ENCODE measurements at places on chromosomes 4 and X. TPM values are rescaled to one million over a fixed set of nuclear protein-coding genes. Genes with fewer than 3 reads are reported as not detected.

DNA sequence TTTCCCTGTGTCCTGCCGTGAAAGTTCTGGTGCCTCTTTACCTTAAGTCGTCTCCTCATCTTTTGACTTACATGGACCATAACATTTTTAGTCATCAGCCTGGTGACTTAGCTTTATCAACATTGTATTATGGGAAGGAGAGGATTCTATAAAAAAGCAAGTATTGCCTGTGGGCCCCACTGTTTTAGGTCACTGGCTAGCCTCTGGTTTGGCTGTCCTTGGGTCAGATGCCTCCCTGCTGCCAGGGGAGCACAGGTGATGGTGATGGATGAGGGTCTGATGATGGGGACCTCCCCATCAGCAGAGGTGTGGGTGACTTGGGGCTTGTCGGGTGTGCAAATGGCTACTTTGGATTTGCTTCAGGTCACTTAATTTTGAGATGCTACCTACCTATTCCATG is 51.8 kb downstream of the FAM193A start:
- no peak for DNase-seq

DNA sequence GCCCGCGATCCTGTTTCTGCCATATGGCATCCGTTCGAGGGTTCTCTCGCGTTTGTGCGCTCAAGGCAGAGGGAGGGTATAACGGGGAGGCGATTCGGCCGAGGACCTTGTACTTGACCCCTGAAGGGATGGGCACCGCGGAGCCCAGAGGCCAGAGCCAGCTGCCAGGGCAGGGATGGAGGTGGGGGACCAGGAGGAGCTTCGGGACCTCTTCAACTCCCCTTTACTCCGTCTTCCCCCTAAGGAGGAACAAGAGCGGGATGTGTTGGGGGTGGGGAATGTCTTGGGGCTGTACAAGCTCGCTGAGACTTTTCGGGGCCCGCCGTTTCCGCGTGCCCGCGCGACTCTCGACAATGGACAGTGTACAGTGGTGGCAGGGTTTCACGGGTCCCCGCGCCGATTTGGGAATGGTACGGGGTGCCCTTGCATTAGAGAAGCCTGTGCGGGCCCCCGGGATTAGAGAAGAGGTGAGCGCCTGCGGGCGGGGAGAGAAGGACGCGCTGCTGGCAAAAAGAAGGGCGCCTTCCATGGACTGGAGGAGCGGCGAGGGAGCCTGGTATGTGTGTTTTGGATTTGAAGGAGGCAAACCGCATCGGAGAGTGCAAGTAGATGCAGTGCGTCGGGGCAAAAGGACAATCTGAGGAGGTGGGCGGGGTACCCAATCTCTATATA is 760 bp downstream of the UGT8 start:
- DNase-seq = no peak

ESX1 gene
- not detected for polyA plus RNA-seq

DNA sequence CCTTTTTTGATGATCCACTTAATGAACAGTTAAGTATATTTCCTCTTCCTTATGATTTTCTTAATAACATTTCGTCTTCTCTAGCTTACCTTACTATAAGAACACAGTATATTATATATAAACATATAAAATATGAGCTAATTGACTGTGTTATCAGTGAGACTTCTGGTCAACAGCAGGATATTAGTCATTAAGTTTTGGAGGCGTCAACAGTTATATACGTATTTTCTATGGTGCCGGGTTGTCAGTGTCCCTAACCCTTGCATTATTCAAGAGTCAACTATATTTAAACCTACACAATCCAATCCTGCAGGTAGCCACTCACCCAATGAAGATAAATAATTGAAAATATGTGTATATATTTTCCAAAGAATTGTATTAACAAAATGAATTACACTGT is 88.0 kb downstream of the NR3C2 start:
- DNase-seq = no peak

PPP2R2C gene
- 0.65 TPM for polyA plus RNA-seq

- DNase-seq = no peak
Measured at GRCh38 chr4:81508411-81509185, 36.9 kb upstream of the RASGEF1B start.

DNA sequence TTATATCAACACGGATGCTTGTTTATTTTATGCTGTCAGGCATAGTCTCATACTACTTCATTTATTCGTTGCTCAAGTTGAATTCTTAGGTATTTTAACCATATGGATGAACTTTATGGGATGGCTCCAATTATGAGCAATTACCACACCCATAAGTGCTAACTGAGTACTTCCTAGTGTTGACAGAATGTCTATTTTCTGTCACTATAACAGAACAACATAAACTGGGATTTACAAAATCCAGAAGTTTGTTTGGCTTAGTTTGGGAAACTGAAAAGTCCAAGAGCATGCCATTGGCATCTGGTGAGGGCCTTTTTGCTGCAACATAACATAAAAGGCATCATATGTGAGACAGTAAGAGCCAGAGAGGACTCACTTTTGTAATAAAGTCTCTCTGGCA is 21.0 kb downstream of the SULT1E1 start:
- no peak for DNase-seq

- DNase-seq = no peak
Measured at GRCh38 chr4:38160487-38161207, 200.4 kb downstream of the PTTG2 start.

DNA sequence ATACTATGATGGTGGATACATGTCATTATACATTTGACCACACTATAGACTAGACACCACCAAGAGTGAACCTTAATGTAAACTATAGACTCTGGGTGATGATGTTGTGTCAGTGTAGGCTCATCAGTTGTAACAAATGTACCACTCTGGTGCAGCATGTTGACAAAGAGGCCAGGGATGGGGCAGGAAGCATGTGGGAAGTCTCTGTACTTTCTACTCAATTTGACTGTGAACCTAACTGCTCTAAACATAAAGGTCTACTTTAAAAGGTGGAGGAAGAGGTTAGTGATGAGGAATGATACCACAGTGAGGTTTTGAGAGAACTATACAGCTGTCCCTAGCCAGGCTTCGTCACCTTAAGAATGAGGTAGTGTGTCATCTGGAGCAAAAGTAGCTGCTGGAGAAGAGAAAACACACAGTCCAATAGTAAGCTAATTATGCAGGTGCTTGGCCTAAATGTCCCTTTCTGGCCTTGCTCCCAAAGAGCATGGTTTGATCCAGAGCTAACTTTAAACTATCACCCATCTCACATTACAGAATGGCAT is 38.4 kb downstream of the GRSF1 start:
- DNase-seq = no peak

MAMLD1 gene
- 6.8 TPM for polyA plus RNA-seq

DNA sequence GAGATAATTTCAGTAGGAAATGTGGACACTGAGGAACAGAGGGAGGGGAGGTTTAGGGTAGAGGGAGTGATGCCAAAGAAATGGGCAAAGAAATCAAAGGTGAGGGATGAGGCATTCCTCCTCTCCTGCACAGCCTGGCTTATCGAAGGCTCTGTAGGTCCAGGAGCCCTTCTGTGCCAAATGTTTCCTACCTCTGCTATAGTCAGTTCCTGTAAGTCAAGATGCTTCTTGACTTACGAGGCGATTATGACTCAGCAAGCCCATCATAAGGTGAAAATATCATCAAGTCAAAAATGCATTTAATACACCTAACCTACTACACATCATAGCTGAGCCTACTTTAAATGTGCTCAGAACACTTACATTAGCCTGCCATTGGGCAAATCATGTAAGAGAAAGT is 60.0 kb upstream of the ARHGAP24 start:
- no peak for DNase-seq

- peak; percentile 52 for DNase-seq
Measured at GRCh38 chr4:105147553-105148161, 981 bp downstream of the TET2 start.

DNA sequence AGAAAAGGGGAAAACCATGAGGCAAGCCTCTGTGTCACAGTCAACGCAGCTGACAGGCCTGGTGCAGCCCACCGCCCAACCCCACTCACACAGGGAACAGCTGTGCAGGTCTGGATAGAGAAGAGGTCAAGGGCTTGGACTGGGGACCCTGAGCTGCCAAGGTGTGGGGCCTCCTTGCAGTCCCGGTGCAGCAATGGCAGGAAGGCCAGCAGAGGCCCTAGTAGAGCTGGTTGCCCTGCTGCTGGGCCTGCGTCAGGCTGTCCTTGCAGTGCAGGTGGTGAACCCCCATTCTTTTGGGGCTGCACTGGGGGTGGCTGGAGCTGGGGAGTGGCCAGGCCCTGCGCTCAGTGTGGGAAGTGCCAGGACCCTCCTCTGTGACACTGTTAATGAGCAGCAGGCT is 482.0 kb downstream of the SMARCA1 start:
- DNase-seq = no peak

- no peak for DNase-seq
Measured at GRCh38 chr4:100379583-100380105, 138.2 kb downstream of the EMCN start.

HTN1 gene
- polyA plus RNA-seq = not detected

DNA sequence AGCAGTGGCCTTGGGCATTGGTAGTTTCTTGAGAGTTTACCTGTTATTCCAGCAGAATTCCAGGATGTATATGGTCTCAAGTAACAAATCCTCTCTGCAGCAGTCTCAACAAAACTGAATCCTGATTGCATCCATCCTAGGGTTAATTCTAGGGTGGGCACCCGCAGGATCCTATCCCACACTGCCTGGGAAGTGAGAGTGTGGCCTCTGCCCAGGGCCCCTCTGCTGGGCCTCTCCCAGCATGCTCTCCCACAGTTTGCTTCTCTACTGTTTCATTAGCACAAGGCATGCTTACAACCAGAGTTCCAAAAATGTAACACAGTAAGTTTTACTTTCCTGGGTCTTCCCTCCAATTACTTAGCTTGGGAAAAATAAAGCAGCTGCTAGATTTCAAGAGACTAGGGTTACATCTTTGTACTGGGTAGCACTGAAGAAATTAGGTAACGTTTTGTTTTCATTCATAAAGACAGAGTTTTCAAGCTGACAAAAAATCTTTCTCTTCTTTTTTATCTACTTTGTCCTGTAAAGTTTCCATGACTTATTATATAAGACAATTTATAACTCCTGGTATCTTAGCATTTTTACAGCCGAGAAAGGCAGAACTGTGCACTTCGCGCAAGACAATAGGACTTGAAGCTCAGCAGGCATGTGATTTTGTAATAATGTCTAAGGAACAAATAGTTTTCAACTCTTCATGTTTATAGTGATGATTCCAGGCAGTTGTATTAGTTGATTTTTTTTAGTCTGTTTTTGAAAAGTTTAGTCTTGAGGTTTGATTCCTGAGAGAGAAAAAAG is 131.2 kb upstream of the PCDH18 start:
- peak; percentile 23 for DNase-seq

NDNF gene
- 62.6 TPM for polyA plus RNA-seq

GRCh38 chrX:84216881-84217280 is 28.9 kb upstream of the RPS6KA6 start:
- no peak for DNase-seq

- DNase-seq = no peak
Measured at GRCh38 chrX:21806691-21807090, 32.7 kb upstream of the MBTPS2 start.

DNA sequence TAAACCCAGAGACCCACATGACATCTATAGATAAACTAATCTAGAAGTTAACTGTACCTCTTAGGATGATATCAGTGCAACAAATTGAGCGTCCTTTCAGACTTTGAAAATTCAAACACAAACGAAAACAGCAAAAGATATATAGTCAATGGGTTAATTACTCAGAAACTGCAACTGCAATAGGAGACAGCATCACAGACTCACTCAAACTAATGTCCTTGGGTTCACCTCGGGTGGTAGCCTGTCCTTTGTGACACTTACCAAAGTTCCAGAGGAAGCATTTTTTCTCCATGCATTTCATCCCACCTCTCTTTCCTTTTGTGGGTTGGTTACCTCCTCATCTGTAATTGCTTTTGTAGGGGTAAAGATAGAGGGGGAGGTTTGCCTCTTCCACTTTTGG is 9.7 kb downstream of the GC start:
- DNase-seq = no peak

GRCh38 chr4:186840222-186840701 is 116.6 kb upstream of the FAT1 start:
- no peak for DNase-seq

DNA sequence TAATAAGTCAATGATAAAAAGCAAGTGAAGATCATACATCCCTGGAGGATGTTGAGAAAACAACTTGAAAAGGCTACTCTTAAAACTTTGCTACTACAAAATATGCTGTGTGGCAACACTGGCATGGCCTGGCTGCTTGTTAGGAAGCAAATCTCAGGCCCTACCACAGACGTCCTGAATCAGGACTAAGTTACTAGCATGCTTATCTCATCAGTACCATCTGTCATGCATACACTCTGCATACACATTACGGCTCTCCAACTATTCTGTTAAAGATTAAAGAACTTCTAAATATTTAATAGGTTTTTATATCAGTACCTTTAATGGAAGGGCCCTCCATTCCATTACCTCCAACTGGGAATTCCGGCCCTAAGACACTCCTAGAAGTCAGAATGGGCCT is 8.2 kb downstream of the PAPSS1 start:
- DNase-seq = no peak

- DNase-seq = no peak
Measured at GRCh38 chrX:103839404-103839803, 7.3 kb upstream of the RAB9B start.

DNA sequence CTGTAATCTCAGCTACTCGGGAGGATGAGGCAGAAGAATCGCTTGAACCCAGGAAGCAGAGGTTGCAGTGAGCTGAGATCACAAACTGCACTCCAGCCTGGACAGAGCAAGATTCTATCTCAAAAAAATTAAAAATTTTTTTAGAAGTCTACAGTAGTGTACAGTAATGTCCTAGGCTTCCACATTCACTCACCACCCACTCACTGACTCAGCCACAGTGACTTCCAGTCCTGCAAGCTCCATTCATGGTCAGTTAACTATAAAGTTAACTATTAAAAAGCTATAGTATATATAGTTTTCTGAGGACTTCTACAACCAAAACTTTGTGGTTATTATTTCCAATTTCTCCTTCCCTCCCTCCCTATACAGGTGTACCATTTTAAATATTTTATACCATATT is 34.7 kb upstream of the NEUROG2 start:
- DNase-seq = no peak

DNA sequence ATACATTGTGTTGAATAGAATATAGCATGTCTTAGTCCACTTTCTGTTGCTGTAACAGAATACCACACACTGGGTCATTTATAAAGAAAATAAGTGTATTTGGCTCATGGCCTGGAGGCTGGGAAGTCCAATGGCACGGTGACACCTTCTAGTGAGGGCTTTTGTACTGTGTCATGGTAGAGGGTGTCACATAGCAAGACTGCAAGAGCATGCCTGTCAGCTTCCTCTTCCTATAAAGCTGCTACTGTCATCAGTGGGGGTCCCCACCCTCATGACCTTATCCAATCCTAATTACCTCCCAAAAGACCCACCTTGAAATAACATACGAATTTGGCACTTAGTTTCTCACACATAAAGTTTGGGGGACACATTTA is 193.2 kb downstream of the PTTG2 start:
- no peak for DNase-seq

Measured in renal cortex interstitium (tissue), 15 donors.